ENCODE measurements at places on chromosomes 3 and 15.

- DNase-seq, result no peak
Measured at GRCh38 chr15:78301828-78302227, 2.4 kb upstream of the SKIC8 start.

- no peak for DNase-seq
Measured at GRCh38 chr3:30073622-30074021, 532.8 kb upstream of the TGFBR2 start.

- DNase-seq, result no peak
Measured at GRCh38 chr3:40200692-40201316, 108.7 kb upstream of the EIF1B start.

GRCh38 chr3:27623085-27623753 lies 98.9 kb downstream of the EOMES start:
- DNase-seq, result no peak

GRCh38 chr15:63491116-63491827 lies 13.1 kb upstream of the USP3 start:
- no peak for DNase-seq

DNA sequence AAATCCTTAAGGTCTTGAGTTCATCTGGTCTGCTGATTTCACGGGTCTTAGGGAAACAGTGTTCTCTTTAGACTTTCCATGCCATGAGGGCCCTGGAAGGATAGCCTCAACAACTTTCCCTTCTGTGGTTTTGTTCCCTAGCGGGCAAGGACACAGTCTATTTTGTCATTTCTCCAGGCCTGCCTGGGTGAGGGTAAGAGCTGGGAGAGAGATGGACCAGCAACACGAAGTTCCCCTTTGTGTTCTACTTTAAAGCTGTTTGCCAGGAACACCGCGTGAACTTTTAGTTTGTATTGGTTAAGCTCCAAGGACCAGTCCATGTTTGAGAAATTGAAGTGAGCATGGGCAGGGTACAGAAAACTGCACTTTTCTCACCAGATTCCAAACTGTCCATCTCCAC lies 20.9 kb downstream of the ST3GAL6 start:
- no peak for DNase-seq

DNA sequence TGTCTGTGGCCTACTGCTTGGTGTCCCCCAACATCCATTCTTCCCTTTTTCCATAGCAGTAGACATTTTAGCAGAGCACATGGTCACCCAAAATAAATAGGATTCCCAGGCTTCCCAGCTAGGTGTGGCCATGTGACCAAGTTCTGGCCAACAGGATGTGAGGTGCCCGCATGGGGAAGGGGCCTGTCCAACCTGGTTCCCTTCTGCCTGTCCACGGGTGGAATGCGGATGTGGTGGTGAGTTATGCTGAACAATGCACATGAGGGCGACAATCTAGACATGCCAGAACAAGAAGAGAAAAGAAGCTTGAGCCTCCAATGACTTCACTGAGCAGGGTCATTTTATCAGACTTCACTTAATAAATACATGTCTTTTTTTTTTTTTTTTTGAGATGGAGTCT lies 77.6 kb upstream of the DLG1 start:
- no peak for DNase-seq

Data from amniotic stem cell (primary cell).